Effector memory CD8-positive, alpha-beta T cell (primary cell): ENCODE measurements at places on chromosomes 2 and 18.

GRCh38 chr2:20990442-20991430 lies 53.1 kb downstream of the APOB start:
- no peaks in the 10 kb centered on the region for H3K4me1 ChIP-seq
- H3K4me3 ChIP-seq, result no peak overlapping the region
- no peaks in the 10 kb centered on the region for H3K36me3 ChIP-seq
- H3K27me3 ChIP-seq, result peaks cover 7% of the 10 kb centered on the region
- DNase-seq, result no peak

- H3K4me1 ChIP-seq, result no peaks in the 10 kb centered on the region
- H3K4me3 ChIP-seq, result no peak overlapping the region
- no peaks in the 10 kb centered on the region for H3K27me3 ChIP-seq
- peak overlapping the region; percentile 17 for H3K27ac ChIP-seq
- peaks cover 66% of the 10 kb centered on the region for H3K36me3 ChIP-seq
Observed at GRCh38 chr2:117949806-117950205, 64.1 kb downstream of the CCDC93 start.

- H3K27ac ChIP-seq, result no peak overlapping the region
- H3K27me3 ChIP-seq, result peaks cover 23% of the 10 kb centered on the region
- H3K4me1 ChIP-seq, result no peaks in the 10 kb centered on the region
- no peaks in the 10 kb centered on the region for H3K36me3 ChIP-seq
Observed at GRCh38 chr2:223648755-223649154, 46.6 kb upstream of the SCG2 start.

- no peak for DNase-seq
- H3K4me1 ChIP-seq, result peaks cover 93% of the 10 kb centered on the region
- peak overlapping the region; percentile 99 for H3K4me3 ChIP-seq
- no peaks in the 10 kb centered on the region for H3K27me3 ChIP-seq
- peak overlapping the region; percentile 90 for H3K27ac ChIP-seq
Observed at GRCh38 chr2:237697586-237698357, 70.4 kb downstream of the LRRFIP1 start.

GRCh38 chr2:56268856-56269255 lies 85.1 kb downstream of the CCDC85A start:
- H3K27ac ChIP-seq, result no peak overlapping the region
- no peaks in the 10 kb centered on the region for H3K36me3 ChIP-seq
- no peaks in the 10 kb centered on the region for H3K27me3 ChIP-seq
- H3K4me3 ChIP-seq, result no peak overlapping the region
- H3K4me1 ChIP-seq, result no peaks in the 10 kb centered on the region

DNA sequence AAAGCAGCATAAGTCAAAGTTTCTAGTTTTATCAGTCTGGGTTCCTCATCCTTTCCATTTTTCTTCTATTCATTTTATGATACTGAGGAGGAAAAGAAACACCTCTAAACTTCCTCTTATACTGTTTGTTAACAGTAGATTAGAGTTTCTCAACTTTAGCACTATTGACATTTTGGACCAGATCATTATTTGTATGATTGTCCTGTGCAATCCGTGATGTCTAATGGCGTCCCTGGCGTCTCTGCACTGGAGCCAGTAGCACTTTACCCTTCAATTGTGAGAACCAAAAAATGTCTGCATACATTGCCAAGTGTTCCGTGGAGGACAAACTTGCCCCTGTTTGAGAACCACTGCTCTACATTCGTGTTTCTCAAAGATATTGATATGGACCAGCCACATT lies 25.2 kb downstream of the PTPN4 start:
- no peak overlapping the region for H3K4me3 ChIP-seq
- H3K27me3 ChIP-seq, result no peaks in the 10 kb centered on the region
- H3K27ac ChIP-seq, result no peak overlapping the region

DNA sequence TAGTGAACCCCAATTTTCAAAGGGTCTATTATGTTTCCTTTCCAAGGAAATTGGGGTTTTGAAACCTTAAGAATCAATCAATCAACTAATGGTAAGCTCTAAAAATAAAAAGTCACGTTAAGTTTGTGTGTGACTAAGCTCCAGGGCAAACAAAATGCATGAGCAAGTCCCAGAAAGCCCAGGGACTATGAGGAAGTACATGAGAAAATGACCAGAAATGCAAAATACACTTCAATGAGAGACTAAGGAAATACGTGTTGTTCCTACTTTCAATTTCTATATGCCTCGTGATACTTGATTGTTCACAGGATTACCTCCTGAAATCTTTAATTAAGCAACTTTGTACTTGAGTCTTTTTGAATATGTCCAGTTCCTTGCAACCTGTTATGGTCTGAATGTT lies 684.4 kb upstream of the SYT4 start:
- DNase-seq, result no peak
- H3K27me3 ChIP-seq, result no peaks in the 10 kb centered on the region
- no peaks in the 10 kb centered on the region for H3K4me1 ChIP-seq
- H3K27ac ChIP-seq, result no peak overlapping the region

DNA sequence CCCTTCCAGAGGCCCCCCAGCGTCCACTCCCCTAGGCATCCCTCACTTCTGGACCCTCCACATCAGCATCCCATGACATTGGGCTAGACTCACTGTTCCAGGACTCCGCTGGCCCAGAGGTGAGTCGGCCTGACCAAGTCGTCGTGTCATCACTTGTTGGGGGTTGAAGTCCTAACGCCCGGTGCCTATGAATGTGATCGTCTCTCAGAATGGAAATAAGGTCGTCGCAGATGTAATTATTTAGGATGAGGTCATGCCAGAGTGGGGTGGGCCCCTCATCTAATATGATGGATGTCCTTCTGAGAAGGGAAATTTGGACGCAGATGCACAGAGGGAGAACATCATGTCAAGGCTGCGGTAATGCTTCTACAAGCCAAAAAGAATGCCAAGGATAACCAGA lies 142.7 kb downstream of the AGAP1 start:
- H3K4me3 ChIP-seq, result no peak overlapping the region
- H3K27ac ChIP-seq, result no peak overlapping the region
- H3K4me1 ChIP-seq, result no peaks in the 10 kb centered on the region
- peaks cover 11% of the 10 kb centered on the region for H3K27me3 ChIP-seq

DNA sequence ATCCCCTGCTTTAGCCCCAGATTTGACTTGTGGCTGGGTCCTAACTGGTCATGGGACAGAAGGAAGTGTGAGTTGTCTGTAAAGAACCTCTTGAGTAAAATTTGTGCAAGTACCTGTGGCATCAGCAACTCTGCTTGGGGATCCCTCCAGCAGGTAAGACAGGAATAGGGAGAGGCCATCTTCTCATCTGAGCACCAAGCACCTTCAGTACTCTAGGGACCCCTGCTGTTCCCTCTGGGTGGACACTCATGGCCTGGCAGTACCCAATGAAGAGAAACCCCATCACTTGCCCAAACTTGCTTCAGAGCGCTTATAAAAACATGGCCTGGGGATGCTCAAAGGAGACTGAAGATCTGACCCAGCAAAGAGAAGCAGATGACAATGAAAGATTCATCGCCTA lies 297.8 kb downstream of the SP3 start:
- H3K27me3 ChIP-seq, result peaks cover 38% of the 10 kb centered on the region
- H3K36me3 ChIP-seq, result no peaks in the 10 kb centered on the region
- DNase-seq, result no peak

GRCh38 chr2:144629935-144630334 lies 110.0 kb upstream of the ZEB2 start:
- H3K4me1 ChIP-seq, result peaks cover 2% of the 10 kb centered on the region
- no peak overlapping the region for H3K4me3 ChIP-seq
- H3K36me3 ChIP-seq, result no peaks in the 10 kb centered on the region
- no peak for DNase-seq

DNA sequence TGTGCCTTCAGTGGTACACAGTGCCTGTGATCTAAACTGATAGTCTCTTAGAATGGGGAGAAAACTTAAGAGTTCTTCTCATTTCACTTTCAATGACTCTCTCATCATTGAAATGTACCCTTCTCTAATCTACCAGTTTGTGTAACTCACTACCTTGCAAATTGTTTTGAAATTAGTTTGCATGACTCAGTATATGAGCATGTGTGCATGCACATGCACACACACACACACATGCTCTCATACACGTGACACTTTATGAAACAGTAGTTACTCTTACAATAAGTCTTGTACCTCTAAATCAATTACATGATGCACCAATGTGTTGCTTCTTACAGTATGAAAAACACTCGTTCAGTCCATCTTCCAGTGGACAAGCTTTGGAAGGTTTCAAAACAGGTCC lies 10.6 kb downstream of the LYPD6B start:
- DNase-seq, result no peak
- peaks cover 24% of the 10 kb centered on the region for H3K27me3 ChIP-seq
- H3K27ac ChIP-seq, result no peak overlapping the region

DNA sequence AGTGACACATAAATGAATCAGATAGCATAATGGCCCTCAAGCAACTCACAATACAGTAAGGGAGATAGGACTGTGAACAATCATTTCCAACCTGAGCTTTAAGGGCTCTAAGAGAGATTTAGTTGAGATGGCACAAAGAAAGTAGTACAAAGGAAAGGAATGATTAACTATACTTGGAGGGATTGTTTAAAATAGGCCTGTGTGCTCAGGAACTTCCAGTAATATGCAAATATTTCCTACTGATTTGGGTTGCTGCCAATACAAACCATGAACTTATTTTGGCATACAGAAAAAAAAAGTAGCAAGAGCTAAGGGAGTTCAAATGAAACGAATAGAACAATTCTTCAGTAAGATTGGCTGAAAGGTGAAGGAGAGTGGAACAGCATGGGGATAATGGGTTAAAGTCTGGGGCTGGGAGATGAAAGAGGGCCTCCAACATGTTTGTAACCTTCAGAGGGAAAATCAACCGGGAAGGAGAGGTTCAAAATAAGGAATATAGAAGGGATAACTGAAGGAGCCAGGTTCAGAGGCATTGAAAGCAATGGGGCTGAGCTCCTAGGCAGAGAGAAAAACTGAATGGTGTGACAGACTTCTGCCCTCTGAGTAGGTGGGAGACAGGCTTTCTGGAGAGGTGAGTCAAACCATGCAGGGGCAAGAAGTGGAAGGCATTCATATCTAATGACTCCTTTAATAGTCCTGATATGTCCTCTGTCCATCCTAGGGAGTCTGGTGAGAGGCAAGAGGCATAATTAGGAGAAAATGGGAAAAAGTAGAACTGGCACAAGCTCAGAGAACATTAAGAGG lies 83.5 kb downstream of the DNAH7 start:
- no peak overlapping the region for H3K4me3 ChIP-seq
- H3K27me3 ChIP-seq, result peaks cover 19% of the 10 kb centered on the region
- no peaks in the 10 kb centered on the region for H3K4me1 ChIP-seq
- no peak overlapping the region for H3K27ac ChIP-seq
- no peaks in the 10 kb centered on the region for H3K36me3 ChIP-seq
- DNase-seq, result no peak
